ENCODE measurements at places on chromosomes 2 and 18.

- DNase-seq = peak; percentile 46
These were observed 843 bp downstream of the CYS1 start for GRCh38 chr2:10079266-10079869.

DNA sequence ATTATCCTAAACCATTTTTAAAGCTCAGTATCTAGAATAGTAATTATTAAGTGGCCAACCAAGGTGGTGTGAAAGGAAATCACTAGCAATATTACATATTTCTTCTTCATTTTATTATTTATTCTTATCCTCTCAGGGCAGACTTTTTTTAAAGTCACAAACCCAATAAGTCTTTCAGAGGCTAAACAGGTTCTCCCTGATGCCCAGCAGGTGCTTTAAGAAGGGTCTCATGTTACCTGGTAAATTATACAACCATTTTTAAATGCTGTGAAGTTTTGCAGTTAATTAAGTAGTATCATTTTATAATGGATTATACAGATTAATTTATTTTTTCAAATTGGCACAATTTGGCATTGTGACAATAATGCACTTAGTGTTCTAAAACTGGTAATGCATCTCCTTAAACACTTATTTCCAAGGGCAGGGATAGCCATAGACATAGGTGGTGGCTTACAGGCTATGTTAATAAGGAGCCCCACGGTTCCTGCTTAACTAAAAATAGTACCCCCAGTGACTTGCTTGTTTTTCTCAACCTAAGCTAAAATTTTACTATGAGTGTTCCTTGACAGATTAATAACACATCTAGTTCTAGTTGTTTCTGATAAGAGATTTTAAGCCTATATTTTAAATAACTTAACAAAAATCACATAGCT lies 67.0 kb downstream of the PMS1 start:
- peak; percentile 6 for DNase-seq

- peak; percentile 69 for DNase-seq
These were observed 667 bp downstream of the TRIB2 start for GRCh38 chr2:12717191-12718014.

GRCh38 chr2:159860581-159861310 lies 62.7 kb upstream of the CD302 start:
- no peak for DNase-seq

DNA sequence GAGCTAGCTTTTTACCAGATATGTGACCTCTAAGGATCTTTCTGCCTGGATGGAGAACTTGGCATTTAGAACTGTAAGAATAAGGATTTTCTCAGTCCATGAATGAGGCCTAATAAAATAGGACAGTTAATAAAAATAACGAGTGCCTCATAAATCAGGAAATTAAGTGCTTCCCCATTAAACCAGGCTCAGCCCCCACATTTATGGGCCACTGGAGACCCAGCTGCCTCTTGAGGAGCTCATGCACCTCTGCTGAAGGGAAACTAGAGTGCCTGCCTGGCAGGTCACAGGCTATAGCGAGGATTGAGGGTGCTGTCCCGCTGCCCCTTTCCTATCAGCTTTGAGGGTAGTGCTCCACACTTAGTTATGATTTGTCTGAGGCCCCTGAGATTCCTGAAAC lies 158.0 kb downstream of the ALK start:
- DNase-seq = peak; percentile 93

DNA sequence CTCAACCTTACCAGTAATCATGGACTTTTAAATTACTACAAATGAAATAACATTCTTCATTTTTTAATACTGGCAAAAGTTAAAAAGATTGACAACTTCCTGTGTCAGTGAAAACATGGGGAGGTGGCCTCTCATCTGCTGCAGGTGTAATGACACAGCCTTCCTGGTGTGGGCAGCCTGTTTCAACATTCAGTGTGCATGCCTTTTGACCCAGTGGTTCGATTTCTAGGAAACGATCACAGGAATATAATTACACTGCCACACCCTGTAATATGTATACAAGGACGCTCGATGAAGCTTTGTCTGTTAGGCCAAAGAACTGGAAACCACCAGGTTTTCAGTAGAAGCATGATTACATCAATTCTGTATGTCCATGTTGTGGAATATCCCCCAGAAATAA lies 68.7 kb downstream of the MTHFD2 start:
- peak; percentile 15 for DNase-seq

DNA sequence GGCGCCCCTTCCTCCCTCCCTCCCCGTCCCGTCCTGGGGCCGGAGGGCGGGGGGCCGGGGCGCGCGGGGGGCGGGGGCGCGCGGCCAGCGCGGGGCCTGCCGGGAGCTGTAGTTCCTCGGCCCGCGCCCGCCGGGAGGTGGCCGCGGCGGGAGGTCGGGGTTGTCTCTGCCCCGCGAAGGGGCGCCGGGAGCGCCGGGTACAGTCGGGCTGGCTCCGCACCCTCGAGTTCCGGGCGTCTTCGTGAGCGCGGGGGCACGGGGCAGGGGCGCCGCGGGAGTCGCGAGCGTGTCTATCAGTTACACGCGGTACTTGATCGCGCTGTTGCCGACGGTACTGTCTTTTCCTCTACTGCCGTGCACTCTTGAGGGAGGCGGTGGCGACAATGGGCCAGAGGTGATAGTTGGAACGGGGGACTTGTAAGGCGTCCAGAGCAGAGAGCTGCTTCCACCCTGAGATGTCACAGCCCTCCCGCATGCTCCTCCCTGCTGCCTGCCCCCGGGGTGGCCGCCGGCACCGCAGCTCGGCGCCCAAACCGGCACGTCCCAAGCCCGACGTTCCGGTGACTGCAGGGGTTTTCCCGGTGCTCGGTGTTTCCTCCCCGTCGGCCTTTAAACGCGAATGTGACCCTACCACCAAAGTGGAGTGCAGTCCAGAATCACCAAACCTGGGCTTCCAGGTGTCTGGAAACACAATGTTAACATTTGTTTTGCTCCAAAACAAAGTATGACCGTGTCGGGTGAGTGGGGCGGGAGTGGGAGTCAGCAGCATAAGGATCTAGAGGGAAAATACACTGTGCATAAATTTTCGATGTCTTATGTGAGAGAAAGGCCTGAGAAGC lies at the start of gene PRKD3:
PRKD3 (minus strand) TSS at position 48 of the 839 bp plus-strand sequence. CDS start 8,309 bp downstream, outside the sequence.
- peak; percentile 56 for DNase-seq

- DNase-seq = no peak
These were observed 4.2 kb upstream of the CCDC178 start for GRCh38 chr18:33444709-33445108.

- DNase-seq = no peak
These were observed 113.2 kb upstream of the CHAC2 start for GRCh38 chr2:53654396-53654795.

DNA sequence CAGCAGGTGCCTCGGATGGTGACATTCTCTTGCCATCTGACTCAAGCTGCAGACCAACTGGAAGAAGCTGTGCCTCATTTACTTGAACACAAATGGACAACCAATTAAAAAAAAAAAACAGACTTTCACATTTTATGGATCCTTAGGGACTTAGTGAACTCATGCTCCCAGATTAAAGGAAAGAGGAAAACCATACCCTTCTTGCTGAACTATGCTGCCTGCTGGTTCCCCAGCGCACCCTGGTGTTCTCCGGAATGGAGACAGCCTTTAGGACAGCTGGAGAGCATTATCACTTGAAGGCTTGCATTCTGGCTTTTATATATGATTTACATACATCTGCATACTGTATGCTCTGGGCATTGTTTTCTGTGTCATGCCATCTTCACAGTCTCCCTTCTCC lies 370.7 kb downstream of the SLC4A3 start:
- DNase-seq = no peak

- no peak for DNase-seq
These were observed 142.4 kb upstream of the ALPP start for GRCh38 chr2:232236200-232236599.

GRCh38 chr2:174395969-174396630 lies 570 bp downstream of the SCRN3 start:
- DNase-seq = peak; percentile 71

DNA sequence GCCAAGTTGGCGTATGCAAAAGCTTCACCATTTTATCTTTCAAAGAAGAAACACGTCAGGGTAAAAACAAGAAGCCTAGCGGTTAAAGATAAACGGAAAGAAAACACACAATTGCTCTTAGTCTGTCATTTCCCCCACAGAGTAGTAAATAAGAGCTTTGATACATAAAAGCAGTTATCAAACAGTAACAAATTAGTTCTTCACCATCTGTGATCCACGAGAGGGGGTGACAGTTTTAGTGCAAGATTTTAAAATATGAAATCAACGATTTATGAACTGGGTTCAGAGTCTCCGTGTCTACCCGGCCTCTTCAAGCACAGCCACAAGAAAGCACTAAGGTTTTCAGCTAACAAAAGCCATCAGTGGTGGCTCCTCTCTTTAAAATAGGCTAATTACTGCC lies 703.9 kb upstream of the ID2 start:
- DNase-seq = no peak

GRCh38 chr2:15159751-15160177 lies 401.4 kb downstream of the NBAS start:
- DNase-seq = no peak

GRCh38 chr2:1321321-1321720 lies 91.9 kb upstream of the TPO start:
- no peak for DNase-seq

GRCh38 chr18:5943514-5943913 lies 48.2 kb upstream of the TMEM200C start:
- DNase-seq = peak; percentile 88

- DNase-seq = no peak
These were observed 1.2 kb upstream of the ME2 start for GRCh38 chr18:50877545-50878265.

- no peak for DNase-seq
These were observed 7.5 kb upstream of the ITPRIPL1 start for GRCh38 chr2:96317584-96317997.

DNA sequence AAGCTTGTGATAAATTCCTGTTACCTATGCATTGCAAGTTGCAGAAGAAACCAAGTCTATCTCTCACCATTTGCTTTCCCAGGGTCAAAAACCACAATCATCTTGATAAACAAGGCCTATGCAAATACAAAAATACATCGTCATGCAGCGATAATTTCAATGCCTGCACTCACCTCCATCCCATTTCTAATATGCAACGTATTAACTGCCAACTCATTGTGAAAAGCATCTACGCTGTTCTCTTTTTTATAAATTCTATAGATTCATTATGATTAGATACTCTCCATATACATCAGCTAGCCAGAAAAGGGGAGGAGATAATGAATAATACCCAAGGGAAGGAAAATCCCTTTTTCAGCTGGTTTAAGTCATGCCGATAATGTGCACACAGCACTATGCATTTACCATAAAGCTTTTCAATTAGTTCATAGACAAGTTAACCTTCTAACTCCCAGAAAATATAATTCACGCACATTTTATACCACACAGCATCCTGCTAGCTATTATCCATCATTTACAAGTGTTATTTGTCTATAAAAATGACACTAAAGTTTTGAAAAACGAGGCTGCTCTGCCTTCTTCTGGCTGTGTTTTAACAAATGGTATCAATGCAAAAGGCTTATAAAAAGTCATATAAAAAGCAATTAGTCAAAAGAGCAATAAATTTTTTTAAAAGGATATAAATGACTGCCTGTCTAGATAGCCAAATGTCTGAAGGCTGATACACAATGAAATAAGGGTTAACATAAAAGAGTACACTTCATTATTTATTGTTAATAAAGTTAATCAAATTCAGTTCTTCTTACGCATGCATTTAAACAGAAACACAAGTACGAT lies 77.6 kb downstream of the AFF3 start:
- DNase-seq = no peak

DNA sequence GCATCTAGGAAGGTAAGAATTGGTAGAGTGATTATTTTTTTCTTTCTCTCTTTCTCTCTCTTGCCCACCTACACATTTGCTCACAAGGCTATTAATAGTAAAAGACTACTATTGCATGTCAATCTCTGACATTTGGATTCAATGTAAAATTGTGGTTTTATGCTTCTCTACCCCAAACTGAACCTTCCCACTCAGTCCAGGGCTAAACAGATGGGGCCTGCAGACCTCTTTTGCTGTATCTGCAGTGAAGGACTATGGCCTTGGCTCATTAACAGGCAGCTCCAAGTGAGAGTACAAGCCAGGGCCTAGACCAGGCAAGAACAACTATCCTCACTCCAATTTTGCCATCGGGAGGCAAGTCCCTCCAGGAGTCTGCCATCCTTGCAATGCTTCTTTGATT lies 68.3 kb upstream of the ARL4C start:
- peak; percentile 10 for DNase-seq

DNA sequence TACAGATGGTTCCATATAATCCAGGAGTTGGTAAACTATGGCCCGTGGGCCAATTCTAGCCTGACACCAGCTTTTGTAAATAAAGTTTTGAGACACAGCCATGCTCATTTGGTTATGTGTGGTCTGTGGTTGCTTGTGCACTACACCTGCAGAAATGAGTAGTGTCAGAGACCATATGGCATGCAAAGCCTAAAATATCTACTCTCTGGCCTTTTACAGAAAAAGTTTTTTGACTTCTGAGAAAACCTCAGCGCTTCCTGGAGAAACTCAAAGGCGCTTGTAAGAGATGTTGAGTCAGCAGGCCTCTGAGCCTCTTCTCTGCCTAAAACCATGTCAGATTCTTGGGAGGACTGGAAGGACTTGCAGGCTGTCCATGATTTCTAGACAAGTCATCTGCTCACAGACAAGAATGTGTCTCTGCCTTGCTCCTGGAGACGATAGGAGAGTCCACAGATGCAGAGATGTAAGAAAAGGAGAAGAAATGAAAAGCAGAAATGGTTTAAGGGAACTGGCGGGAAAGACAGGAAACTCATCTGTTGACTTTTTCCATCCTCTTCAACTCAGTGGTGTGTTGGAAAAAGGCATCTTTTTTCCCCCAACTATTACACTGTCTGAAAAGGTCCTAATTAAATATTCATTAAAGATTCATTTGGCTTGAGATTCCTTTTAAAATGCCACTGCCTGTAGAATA lies 5.2 kb downstream of the TTC39C start:
- no peak for DNase-seq

- no peak for DNase-seq
These were observed 63.2 kb upstream of the MGAT4A start for GRCh38 chr2:98793897-98794830.

DNA sequence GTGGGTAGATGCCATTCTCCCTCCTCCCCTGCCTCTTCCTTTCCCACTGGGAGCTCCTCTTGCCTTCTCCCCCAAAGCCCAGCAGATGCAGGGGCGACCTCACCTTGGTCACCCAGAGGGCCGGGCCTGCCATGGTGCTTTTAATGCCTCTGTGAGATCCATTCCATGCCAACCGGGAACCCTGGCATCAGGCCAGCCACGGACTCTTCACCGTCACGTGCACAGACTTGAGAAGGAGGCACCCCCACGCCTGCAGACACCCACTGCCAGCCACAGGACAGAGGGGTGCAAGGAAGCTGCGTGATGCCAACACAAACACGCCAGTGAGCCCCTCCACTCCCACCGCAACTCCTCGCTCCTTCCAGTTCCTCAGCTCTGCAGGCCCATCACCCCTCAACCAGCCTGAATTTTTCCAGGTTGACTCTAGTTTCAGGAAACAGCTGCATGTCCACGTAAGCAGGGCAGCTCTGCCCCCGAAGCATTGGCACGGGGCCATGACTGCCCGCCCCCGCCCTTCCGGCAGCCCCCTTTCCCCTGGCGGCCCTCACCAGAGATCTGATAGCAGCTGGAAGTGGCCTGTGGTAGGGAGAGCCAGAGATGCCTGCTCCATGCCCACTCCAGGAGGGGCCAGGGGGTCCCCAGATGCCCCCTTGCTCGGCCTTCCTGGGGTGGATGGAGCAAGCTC lies 50.8 kb downstream of the DNMT3A start:
- DNase-seq = peak; percentile 66

GRCh38 chr18:12011199-12011956 lies 30.1 kb downstream of the IMPA2 start:
- no peak for DNase-seq
